Neural crest cell (in vitro differentiated cells): ENCODE measurements at places on chromosomes 2 and 18. TPM values are rescaled to one million over a fixed set of nuclear protein-coding genes. Genes with fewer than 3 reads are reported as not detected.

Gene ASAP2
- 48.6 and 51.8 TPM in 2 replicates for total RNA-seq

DNA sequence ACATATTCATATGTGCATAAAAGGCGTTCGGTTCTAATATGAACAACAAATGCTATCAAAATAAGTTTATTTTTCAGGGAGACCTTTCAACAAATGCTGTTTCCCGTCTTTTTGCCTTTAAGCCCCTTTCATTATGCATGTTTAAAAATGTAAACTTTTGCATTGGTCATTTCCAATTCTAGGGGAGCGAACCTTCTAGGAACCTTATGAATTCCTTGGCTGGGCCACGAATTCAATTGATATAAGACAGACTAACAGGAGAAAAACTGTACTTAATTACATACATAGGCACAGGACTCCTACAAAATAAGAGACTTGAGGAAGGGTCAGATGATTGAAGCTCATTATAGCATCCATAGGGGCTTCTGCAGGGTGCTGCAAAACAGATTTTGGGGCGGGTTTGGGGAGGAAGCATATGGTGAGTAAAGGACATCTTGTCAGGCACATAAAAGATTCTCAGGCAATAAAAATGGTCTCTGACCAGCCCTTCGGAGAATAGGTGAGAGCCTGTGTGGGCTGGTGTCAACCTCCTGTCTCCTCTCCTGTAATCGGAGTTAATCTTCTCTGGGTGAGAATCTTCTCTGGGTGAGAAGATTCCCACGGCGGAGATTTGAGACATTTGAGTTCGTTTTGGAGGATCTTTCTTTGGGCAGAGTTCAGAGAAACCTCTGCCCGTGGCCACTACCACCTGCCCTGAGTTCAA, 1.7 kb downstream of the TNFRSF11A start:
- H3K27me3 ChIP-seq, result peaks cover 88% of the 10 kb centered on the region
- no peak for DNase-seq
- no peak overlapping the region for H3K27ac ChIP-seq
- H3K36me3 ChIP-seq, result no peaks in the 10 kb centered on the region
- peak overlapping the region; percentile 69 for H3K4me3 ChIP-seq

Gene LONRF2
- 5.0 and 5.2 TPM in 2 replicates for total RNA-seq

- DNase-seq, result no peak
- H3K27me3 ChIP-seq, result no peaks in the 10 kb centered on the region
- H3K27ac ChIP-seq, result no peak overlapping the region
- no peak overlapping the region for H3K4me3 ChIP-seq
- peaks cover 39% of the 10 kb centered on the region for H3K4me1 ChIP-seq
- H3K36me3 ChIP-seq, result no peaks in the 10 kb centered on the region
These were observed 51.8 kb downstream of the CTIF start for GRCh38 chr18:48590678-48591077.

- no peak overlapping the region for H3K27ac ChIP-seq
- no peak overlapping the region for H3K4me3 ChIP-seq
- no peaks in the 10 kb centered on the region for H3K27me3 ChIP-seq
- peaks cover 27% of the 10 kb centered on the region for H3K4me1 ChIP-seq
These were observed 150.6 kb downstream of the ZNF236 start for GRCh38 chr18:76972846-76973519.

Gene OTOS
- not detected in 2 replicates for total RNA-seq

Gene MZT2B
- 240 and 242 TPM in 2 replicates for total RNA-seq
